ENCODE measurements at places on chromosomes 16 and 17.

DNA sequence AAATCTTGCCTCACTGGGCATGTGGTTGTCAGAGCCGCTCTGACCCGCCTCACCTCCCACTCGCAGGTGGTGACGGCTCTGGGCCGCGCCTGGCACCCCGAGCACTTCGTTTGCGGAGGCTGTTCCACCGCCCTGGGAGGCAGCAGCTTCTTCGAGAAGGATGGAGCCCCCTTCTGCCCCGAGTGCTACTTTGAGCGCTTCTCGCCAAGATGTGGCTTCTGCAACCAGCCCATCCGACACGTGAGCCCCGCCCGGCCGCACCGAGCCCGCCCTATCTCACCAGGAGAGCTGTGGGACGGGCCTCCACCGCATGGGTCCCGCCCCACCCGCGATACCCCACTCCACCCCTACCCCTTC is 4.0 kb downstream of the TGFB1I1 start:
- DNase-seq = no peak

- no peak for DNase-seq
These were observed 66.8 kb upstream of the GAS7 start for GRCh38 chr17:10265100-10265810.

DNA sequence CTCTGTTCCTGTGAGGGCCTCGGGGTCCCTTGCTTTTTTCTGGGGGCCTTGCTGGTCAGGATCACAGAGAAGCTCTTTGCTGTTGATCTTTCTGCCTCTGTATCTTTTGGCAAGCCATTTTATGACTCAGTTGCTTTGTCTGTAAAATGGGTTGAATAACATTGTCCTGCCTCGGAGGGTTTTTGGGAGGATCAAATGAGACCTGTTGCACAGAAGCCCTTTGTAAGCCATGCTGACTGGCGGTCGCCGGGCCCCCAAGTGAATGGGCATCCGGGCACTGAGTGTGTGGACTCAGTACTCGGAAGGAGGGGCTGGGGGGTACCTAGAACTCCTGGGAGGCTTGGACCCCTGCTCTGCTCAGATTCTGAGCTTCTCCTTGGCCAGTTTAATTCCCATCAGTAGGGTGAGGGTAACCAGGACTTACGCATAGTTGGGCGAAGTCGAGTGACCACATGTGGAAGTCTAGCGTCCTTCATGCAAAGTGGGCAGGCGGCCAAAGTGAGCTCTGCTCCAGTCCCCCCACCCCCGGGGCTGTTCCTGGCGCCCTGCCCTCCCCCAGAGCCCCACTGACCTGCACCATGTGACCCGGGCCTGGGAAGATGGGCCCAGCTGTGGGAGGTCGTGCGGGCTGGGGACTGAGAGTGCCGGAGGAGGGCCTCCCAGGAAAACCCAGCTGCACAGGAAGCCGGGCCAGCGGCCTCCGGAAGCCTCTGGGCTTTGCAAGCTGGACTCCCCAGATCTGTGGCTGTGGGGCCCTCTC is 284.0 kb downstream of the SEC14L1 start:
- DNase-seq = no peak

- DNase-seq = no peak
These were observed 26.0 kb downstream of the SNX29 start for GRCh38 chr16:12002447-12003006.

DNA sequence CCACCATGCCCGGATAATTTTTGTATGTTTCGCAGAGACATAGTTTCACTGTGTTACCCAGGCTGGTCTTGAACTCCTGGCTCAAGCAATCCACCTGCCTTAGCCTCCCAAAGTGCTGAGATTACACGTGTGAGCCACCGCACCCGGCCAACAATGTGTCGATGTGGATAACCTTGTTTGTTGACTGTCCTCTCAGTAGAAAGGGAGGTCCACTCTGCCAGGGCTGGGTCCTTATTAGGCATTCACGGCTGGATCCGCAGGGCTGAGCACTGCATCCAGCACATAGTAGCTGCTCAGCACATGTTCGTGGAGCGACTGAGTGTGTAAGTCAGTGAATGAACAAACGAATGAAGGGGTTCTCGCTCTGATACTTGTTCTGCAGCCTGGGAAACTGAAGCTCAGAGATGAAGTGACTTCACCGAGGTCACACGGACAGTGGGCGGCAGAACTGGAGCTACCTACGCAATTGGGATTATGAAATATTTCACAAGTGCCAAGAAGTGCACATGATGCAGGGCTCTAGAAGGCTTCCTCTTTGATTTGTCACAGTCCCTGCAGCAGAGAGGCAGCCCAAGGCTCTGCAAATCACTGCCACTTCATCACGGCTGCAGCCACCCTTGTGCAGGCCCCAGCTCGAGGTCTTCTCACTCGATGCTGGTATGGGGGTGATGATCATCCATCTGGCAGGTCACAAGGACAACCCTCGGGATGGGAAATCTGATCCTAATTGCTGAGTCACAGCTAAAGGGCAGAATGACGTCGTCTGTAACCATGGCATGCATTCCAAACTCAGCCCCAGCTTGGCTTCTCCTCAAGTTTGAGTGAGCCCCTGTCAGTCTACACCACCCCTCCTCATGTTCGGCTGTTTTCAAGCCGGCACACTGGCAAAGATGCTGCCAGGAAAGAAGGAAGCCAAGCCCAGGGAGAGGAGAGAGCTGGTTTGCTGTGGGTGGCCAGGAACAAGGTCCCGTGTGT is 28.0 kb upstream of the SNN start:
- peak; percentile 87 for DNase-seq

DNA sequence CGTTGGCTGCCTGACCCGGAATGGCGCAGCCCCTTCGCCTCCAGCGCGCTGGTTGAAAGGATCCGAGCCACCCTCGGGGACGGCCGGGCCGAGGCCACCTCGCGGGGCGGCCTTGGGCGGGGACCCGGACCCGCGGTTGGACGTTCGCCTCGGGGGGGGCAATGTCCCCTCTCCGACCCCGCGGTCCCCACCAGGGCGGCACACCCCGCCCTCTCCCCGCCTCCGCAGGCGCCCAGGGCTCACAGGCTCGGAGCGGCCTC is 1.0 kb upstream of the SOX8 start:
- no peak for DNase-seq

- no peak for DNase-seq
These were observed 220.1 kb downstream of the SLC39A11 start for GRCh38 chr17:72872396-72872795.

GRCh38 chr16:57178196-57178595 is 7.6 kb downstream of the PSME3IP1 start:
- no peak for DNase-seq

DNA sequence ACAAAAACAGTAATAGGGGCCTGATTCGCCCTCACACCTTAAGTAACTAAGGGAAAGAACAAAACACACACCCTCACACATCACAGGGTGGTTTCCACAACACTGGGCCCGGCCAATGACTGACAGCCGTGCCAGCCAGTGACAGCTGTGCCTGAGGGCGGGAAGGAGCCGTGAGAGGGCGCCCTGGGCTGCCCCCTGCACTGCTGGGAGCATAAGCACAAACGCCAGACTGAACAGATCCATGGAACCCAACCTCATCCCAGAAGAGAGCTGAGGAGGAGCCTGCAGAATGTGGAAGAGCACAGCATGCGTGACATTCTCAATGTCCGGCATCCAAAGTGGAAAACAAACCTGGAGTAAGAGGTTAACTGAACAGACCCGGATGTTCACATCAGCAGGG is 16.0 kb downstream of the CSNK1D start:
- DNase-seq = no peak

- no peak for DNase-seq
These were observed 824 bp downstream of the SOX8 start for GRCh38 chr16:982145-983043.

- DNase-seq = no peak
These were observed 191.4 kb downstream of the ZNF423 start for GRCh38 chr16:49664221-49665215.

DNA sequence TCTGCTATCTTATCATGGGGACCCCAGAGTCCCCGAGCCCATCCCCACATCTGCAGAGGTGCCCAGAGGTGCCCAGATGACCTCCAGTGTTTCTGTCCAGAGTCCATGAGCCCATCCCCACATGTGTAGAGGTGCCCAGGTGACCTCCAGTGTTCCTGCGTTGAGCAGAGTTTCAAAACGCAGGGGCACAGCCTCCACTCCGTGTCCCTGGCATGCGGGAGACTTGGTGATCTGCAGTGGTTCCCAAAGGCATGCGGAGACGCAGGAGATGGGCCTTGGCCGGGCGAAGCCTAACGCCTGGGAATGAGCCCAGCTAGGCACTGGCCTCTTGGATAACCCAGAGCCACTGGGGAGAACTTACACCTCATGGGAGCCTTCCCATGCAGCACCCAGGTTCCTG is 41.3 kb downstream of the COX4I1 start:
- DNase-seq = no peak

GRCh38 chr17:19978209-19978802 is 678 bp upstream of the AKAP10 start:
- DNase-seq = no peak

- no peak for DNase-seq
These were observed 112.0 kb upstream of the SMURF2 start for GRCh38 chr17:64773836-64774761.

GRCh38 chr16:78894886-78895285 is 705.7 kb downstream of the MAF start:
- DNase-seq = no peak

DNA sequence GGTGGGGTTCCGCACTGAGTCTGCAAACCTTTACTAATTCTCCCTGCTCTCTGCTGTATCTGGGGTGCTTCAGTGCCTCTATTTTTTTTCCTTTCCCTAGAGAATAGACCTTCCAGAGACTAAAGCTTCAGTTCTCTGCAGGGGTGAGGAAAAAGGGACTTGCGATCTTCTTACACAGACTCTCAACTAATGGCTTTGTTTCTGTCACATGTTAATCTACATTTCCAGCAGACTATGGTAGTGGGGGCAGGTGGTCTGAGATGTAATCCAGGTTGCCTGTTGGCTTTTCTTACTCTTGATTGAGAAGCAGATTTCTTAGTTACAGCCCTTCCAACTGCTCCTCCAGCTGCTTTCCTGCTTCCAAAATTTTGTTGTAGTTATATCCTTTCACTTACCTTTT is 229.0 kb upstream of the NLRP1 start:
- no peak for DNase-seq

GRCh38 chr16:3672571-3673041 is 18.1 kb downstream of the DNASE1 start:
- no peak for DNase-seq

- DNase-seq = no peak
These were observed 56.1 kb downstream of the IGF2BP1 start for GRCh38 chr17:49053171-49053829.

DNA sequence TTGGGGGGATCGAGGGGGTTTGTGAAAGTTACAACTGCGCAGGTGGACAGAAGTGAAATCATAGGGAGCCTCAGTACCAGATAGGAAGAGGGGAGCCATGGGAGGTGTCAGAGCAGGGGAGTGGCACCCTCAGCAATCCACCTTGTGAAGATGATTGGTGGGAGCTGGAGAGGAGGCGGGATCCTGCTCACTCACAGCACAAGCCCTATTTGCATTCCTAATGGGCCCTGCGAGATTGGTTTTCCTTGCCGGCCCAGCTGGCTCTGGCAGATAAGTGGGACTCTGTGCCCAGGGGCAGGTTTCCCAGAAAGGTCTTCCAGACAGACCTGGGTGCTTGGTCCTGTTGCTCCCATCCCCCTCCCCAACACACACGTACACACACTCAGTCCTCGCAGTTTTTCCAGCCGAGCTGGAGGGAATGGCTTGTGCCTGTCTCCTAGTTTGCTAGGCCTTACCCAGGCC is 9.4 kb downstream of the WNT3 start:
- no peak for DNase-seq

DNA sequence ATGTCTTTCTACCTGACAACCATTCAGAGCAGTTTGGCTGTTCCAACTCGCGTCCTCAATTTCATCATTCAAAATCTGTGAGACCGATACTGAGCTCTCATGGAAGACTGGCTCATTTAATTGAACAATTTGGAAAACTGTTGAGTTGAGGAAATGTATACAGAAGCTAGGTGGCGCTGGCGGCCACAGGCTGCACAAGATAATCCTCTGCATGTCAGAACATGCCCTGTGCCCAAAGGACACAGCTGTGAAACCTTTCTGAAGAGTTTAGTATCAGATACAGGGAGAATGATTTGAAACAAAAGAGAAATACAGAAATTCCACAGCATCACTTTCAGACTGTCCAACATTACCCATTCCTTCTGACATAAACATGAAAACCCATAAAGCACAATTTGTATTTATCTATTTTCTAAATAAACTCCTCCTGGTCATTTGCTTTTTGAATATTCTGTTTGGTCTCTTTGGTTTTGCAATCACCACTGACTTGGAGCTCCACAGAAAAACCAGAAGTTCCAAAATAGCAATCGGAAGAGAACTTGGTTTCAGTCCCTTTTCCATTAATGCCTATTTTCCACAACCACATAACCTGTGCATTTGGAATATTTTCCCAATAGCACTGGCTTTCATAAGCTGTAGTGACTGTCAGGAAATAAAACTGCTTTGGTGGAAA is 192.8 kb downstream of the MAP2K6 start:
- DNase-seq = no peak

- DNase-seq = no peak
These were observed 2.8 kb upstream of the ALDOC start for GRCh38 chr17:28579526-28579925.

DNA sequence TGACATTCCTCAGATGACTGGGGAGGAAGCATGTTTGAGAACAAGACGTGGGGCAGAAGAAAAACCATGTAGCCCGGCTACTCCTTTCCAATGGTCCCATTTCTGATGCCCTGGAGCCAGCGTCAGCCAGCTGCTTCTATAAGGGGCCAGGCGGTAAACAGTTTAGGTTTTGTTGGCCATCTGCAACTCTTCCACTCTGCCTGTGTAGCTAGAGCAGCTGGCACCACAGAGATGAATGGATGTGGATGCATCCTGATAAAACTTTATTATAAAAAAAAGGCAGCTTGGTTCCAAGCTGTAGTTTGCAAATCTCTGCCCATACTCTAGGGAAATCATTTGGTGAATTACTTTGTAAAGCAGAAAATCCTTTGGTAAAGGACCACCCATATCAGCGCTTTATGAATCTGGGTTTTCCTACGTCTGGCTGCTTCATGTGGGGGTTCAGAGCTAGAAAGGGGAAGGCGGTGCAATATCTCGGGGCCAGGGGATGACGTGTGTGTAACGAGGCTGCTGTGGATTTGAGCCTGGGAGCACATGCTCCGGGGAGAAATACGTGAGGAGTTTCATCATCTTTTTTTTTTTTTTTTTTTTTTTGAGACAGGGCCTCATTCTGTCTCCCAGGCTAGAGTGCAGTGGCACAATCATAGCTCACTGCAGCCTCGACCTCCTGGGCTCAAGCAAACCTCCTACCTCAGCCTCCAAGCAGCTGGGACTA is 3.4 kb upstream of the SRL start:
- no peak for DNase-seq

DNA sequence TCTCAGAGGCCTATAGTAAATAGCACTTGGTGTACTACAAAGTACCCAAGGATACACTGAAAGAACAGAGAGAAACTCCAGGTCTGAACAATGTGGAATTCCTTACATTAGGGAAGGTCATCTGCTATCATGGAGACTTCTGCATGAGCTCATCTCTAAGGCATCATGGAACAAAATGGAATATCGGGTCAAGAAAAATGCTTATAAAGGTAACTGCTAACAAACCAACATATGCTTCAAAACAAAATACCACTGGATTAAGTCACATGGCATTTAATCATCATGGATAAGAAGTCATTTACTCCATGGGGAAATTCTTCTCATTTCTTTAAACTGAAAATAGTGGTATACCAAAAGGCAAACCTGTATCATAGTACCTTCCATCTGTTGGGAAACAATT is 34.2 kb downstream of the TXNDC11 start:
- DNase-seq = no peak

Data from epithelial cell of proximal tubule (primary cell).